Activated CD4-positive, CD25-positive, alpha-beta regulatory T cell treated with anti-CD3 and anti-CD28 coated beads, Interleukin-2, amount 50 U/mL, for 16 hours (primary cell): ENCODE measurements at places on chromosomes 16 and 17.

DNA sequence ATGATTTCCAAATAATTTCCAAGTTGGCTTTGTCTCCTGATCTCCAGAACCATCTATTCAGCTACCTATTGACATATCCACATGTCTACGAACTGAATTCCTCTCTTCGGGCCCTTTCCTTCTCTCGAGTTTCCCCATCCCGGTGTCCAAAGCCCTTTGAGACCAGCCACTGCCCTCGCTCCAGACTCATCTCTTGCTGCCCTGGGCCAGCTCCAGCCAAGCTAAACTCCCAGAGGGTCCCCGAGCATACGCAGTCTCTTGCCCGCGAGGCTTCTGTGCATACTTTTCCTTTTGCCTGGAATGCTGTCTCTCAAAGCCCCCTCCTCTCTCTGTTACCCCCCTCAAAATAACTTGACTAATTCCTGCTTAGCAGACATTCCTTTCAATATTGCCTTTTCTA, 27.2 kb upstream of the TBX2 start:
- no peak for DNase-seq

GRCh38 chr16:72952811-72953271, 95.1 kb downstream of the ZFHX3 start:
- DNase-seq = no peak

- DNase-seq = no peak
Measured at GRCh38 chr17:64423881-64424280, 25.0 kb upstream of the MILR1 start.

DNA sequence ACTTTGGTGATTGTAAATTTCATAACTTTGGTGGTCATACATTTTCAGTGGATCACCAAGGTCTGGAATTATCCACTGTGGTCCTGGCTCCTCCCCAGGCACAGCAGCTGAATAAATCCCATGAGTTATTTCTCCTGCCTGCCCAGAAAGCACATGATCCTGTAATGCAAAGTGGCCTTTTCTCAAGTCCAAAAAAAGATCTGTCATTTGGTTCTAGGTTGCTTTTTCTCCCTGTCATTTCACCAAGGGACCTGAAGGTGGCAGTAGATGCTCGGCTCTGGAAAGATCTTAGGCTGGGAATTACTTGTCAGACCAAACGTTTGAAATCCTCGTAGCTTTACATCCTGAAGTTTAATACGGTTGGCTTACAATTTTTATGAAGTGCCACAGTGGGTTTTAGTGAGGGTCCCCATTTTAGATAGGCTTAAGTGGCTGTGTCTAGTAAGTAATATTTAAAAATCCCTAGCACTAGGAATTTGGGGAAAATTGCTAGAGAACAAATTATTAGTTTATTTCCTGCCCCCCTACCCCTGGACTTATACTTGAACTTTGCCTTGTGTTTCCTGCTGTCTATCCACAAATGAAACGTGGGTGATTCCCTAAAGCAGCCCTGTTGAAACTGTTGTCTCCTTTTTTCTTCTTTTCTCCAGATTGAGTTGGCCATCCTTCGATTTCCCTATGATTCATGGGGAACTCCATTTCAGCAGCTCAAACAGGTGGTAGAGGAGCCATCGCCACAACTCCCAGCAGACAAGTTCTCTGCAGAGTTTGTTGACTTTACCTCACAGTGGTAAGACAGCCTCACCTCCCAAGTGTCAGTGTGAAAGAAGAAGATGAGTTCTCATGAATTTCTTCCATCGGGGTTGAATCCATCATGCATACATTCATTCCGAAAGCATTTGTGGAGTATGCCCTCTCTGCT, 111.7 kb downstream of the MAP2K6 start:
- no peak for DNase-seq

- no peak for DNase-seq
Measured at GRCh38 chr16:68526782-68527145, 12.3 kb upstream of the ZFP90 start.

DNA sequence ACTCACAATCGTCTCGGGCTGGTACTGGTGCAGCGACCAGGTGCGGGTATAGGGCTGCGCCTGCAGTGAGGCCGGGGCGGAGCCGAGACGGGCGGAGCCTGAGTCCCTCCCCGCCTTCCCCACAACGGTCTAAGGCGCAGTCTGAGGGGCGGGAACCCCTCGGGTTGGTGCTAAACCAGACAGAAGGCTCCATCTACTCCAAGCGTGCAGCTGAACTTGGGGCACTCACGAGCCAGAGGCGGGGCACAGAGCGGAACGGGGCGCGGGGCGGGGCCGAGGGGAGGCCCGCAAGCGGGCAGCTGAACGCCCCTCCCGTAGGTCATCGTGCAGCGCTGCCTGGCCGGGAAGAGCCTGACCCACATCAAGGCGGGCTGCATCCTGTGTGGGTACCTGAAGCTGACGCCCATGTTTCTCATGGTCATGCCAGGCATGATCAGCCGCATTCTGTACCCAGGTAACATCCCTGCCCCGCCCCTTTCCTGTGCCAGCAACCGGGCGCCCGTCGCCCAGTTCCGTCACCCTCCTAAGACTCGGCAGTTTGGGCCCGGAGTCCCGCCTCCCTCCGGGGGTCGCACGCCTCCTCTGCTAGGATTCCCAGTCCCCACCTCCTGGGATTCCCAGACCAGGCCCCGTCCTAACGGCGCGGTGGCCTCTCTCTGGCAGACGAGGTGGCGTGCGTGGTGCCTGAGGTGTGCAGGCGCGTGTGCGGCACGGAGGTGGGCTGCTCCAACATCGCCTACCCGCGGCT, 5.0 kb downstream of the SLC5A2 start:
- DNase-seq = peak; percentile 42

DNA sequence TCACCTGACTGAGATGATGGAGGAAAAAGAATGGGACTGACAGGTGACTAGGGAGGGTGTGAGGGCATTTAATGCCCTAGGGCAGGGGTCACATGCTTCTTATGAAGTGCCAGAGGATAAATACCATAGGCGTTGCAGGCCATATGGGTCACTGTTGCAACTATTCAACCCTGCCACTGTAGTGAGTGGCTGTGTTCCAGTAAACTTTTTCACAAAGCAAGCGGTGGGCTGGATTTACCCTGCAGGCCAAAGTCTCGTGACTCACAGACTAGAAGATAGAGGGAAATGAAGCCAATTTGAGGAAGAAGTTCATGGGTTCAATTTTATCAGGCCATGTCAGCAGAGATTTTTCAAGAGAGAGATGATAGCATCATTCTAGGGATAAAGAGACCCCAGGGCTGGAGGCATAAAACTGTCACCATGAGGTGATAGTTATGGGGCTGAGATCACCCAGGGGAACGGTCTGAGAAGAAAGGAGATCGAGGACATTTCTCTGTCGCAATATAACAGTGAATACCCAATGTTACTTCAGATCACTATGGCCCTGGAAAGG, 8.6 kb downstream of the ARHGAP17 start:
- DNase-seq = no peak

- DNase-seq = no peak
Measured at GRCh38 chr17:27621536-27621935, 9.5 kb upstream of the LGALS9 start.

DNA sequence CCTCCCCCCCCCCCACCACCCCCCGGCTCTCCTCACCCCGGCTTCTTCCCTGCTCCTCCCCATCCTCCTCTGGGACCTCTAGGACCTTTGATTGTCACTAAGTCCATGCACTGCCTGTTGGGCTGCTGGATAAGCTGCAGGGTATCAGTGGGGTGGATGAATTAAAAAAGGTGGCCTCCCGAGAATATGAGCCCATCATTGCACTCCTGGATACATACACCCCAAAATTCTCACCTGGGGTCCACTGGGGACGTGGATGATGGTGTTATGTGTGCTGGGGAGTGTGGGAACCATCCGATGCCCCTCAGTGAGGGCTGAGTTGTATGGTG, 88.8 kb downstream of the IRF8 start:
- DNase-seq = no peak

- DNase-seq = no peak
Measured at GRCh38 chr16:73166441-73166851, 118.5 kb upstream of the ZFHX3 start.

- no peak for DNase-seq
Measured at GRCh38 chr17:57311281-57312216, 55.2 kb downstream of the MSI2 start.

GRCh38 chr17:11668618-11669017, 70.3 kb downstream of the DNAH9 start:
- no peak for DNase-seq

GRCh38 chr17:32930512-32930911, 2.6 kb downstream of the TMEM98 start:
- no peak for DNase-seq

- DNase-seq = no peak
Measured at GRCh38 chr16:56615353-56615752, 7.0 kb downstream of the MT2A start.

GRCh38 chr17:80981062-80981902, 10.4 kb upstream of the CHMP6 start:
- no peak for DNase-seq

GRCh38 chr16:86584726-86585721, 6.7 kb downstream of the FOXL1 start:
- DNase-seq = no peak

DNA sequence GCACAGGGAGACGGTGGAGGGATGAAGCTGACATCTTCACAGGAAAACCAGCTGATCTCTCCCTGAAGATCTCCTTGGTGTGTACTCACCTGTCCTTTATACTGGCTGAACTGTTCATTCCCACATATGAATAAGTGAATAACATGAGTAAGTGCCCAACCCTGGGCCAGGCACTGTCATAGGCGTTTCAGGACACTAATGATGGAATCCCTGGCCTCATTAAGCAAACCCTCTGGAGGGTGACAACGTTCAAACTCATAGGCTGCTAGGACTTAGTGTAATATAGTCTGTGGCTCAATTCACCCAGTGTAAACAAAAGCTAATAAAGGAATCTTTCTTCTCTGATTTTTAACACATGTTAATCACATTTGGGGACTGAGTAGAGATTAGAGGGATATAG, 24.5 kb downstream of the GAS7 start:
- no peak for DNase-seq

DNA sequence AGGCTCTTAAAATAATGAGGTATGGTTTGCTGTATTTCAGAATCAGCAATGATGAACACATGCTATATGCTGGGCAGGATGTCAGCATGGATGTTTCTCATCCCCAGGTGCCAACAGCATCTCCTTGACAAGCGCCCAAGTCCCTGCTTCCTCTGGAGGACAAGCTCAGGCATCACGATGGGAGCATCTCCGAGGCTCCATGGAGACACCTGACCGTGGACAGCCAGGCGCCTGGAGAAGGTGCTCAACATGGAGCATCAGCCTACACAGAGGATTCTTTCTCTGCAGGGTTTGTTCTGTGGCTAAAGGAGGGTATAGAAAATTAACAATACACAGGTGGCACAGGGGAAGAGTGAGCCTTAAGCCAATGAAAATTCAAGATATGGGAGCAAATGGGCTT, 72.1 kb downstream of the SLC5A11 start:
- DNase-seq = no peak

GRCh38 chr16:24610416-24610755, 71.0 kb downstream of the RBBP6 start:
- no peak for DNase-seq

DNA sequence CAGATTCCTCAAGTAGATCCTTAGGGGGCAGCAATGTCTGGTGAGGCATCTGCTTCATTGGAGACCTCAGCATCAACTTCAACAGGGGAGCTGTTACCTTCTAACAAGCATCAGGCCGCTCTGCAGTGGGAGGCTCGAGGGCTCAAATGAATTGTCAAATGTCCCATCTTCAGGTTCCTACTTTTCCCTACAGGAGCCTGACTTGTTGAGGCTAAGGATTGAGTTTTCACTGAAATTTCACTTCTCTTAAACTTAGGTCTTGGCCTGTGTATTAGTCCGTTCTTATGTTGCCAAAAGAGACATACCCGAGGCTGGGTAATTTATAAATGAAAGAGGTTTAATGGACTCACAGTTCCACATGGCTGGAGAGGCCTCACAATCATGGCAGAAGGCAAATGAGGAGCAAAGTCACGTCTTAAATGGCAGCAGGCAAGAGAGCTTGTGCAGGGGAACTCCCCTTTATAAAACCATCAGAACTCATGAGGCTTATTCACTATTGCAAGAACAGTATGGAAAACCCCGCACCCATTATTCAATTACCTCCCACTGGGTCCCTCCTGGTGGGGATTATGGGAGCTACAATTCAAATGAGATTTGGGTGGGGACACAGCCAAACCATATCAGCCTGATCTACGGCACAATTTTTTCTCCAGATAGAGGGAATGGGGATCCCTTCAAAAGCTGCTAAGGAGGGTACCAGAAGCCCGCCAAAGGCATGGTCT, 5.1 kb upstream of the CD300LD start:
- no peak for DNase-seq

DNA sequence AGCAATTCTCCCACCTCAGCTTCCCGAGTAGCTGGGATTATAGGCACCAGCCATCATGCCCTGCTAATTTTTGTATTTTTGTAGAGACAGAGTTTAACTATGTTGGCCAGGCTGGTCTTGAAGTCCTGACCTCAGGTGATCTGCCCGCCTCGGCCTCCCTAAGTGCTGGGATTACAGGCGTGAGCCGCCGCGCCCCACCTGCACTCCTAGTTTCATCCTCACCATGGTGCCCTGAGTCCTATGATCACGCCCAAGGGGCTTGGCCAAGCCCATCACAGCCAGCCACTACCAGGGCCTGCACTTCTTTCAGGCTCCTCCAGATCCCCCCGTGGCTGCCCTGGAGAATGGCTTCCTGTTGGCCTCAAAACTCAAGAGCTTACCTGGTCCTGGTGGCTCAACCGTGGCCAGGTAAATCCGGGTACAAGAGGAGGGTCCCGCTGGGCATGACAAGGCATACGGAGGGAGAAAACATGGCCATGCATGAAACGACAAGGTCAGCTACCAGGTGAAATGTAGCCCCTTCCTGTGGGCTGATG, 20.4 kb upstream of the TFAP4 start:
- DNase-seq = no peak

GRCh38 chr16:68951991-68952877, 108.9 kb downstream of the TANGO6 start:
- no peak for DNase-seq

- DNase-seq = no peak
Measured at GRCh38 chr17:935485-935884, 44.1 kb downstream of the NXN start.

- no peak for DNase-seq
Measured at GRCh38 chr17:32903774-32904673, 23.9 kb upstream of the TMEM98 start.

DNA sequence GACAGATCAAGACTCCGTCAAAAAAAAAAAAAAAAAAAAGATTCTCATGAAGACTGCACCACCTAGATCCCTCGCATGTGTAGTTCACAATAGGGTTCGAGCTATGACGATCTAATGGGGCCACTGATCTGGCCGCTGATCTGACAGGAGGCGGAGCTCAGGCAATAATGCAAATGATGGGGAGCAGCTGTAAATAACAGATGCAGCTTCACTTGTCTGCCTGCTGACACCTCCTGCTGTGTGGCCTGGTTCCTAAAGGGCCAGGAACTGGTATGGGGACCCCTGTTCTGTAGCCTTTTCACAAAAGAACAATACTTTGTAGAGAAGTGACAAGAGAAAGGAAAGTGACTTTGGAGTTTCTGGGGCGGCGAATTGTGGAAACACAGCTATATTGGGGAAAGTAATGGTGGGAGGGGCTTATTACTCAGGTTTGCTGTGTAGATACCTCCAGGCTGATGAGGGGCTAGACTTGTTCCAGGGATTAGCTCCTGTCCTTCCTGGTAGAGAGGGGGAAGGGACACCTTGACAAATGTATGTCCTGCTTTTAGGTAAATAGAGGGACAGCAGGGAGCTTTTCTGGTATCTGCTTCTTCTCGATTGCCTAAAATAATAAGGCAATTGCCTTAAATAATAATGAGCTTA, 57.1 kb downstream of the HAPSTR1 start:
- DNase-seq = no peak

GRCh38 chr17:15395091-15395490, 53.7 kb upstream of the TEKT3 start:
- no peak for DNase-seq
